ENCODE measurements at places on chromosomes 7 and 10. TPM values are rescaled to one million over a fixed set of nuclear protein-coding genes. Genes with fewer than 3 reads are reported as not detected.

The VIPR2 gene
- polyA plus RNA-seq = 20.9 TPM

The OR2A14 gene
- not detected for polyA plus RNA-seq

The ELFN1 gene
- polyA plus RNA-seq = 3.0 TPM

The PALS2 gene
- polyA plus RNA-seq = 1.2 TPM

The EMX2 gene
- polyA plus RNA-seq = 0.59 TPM

The CCM2 gene
- 71.1 TPM for polyA plus RNA-seq

DNA sequence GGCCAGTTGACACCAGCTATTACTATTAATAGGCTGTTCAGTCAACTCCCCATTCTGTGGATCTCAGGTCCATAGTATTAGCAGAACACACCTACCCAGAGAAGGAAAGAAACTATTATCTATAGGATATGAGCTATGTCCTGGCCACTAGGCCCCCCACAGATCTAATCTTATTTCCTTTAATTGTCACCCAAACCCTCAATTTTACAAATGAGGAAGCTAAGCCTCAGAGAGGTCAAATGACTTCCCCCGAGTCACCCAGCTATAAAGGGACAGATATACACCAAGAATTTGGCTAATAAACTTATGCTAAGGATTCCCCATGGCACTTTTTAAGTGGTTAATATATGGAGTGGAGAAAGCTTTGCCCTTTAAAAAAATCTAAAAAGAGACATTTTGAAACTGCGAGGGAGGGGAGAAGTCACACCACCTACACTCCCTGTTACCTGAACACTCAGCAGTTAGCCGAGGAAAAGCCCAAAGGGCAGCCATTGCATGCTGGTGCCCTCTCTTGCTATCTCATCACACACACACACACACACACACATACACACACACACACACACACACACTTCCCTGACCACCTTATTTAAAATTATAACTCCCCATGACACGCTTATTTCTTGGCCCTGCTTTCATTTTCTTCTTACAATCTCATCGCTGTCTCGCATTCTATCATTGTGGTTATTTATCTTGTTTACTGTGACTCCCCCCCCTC lies 157.0 kb upstream of the ADO start:
- no peaks in the 10 kb centered on the region for H3K4me1 ChIP-seq
- H3K36me3 ChIP-seq = no peaks in the 10 kb centered on the region
- no peak overlapping the region for H3K4me3 ChIP-seq
- no peaks in the 10 kb centered on the region for H3K27me3 ChIP-seq

- H3K27ac ChIP-seq = no peak within 1 kb of the TSS
- peaks cover 68% of the 10 kb centered on the region for H3K27me3 ChIP-seq
- H3K4me1 ChIP-seq = peaks cover 3% of the 10 kb centered on the region
- no peak within 1 kb of the TSS for H3K4me3 ChIP-seq
Measured at GRCh38 chr10:132785723-132786475, at the start of gene NKX6-2. Gene NKX6-2 (minus strand): TSS chr10:132786147. CDS start chr10:132785948, 199 bp downstream.

GRCh38 chr7:4862156-4862555 lies 326 bp upstream of the PAPOLB start:
- no peak for DNase-seq
- no peak overlapping the region for H3K27ac ChIP-seq
- no peaks in the 10 kb centered on the region for H3K4me1 ChIP-seq
- no peaks in the 10 kb centered on the region for H3K36me3 ChIP-seq
- peak overlapping the region; percentile 40 for H3K4me3 ChIP-seq

- no peak overlapping the region for H3K27ac ChIP-seq
- no peaks in the 10 kb centered on the region for H3K36me3 ChIP-seq
- H3K4me1 ChIP-seq = no peaks in the 10 kb centered on the region
- no peak overlapping the region for H3K4me3 ChIP-seq
Measured at GRCh38 chr7:86848226-86848625, 204.5 kb downstream of the GRM3 start.

GRCh38 chr7:3043544-3044371 lies at the start of gene CARD11:
Gene CARD11 (minus strand): TSS chr7:3043867. CDS start chr7:2958506, 85,361 bp downstream.
- no peaks in the 10 kb centered on the region for H3K36me3 ChIP-seq
- H3K27ac ChIP-seq = no peak within 1 kb of the TSS
- no peak within 1 kb of the TSS for H3K4me3 ChIP-seq
- H3K4me1 ChIP-seq = no peaks in the 10 kb centered on the region
- DNase-seq = no peak

GRCh38 chr10:86160890-86161585 lies 205.6 kb downstream of the GRID1 start:
- H3K4me1 ChIP-seq = no peaks in the 10 kb centered on the region
- H3K27me3 ChIP-seq = no peaks in the 10 kb centered on the region
- H3K27ac ChIP-seq = no peak overlapping the region
- H3K36me3 ChIP-seq = no peaks in the 10 kb centered on the region
- no peak for DNase-seq

- H3K36me3 ChIP-seq = no peaks in the 10 kb centered on the region
- no peaks in the 10 kb centered on the region for H3K27me3 ChIP-seq
- no peak overlapping the region for H3K4me3 ChIP-seq
- no peaks in the 10 kb centered on the region for H3K4me1 ChIP-seq
- DNase-seq = no peak
- H3K27ac ChIP-seq = no peak overlapping the region
Measured at GRCh38 chr10:47333532-47333931, 11.3 kb downstream of the GDF2 start.

DNA sequence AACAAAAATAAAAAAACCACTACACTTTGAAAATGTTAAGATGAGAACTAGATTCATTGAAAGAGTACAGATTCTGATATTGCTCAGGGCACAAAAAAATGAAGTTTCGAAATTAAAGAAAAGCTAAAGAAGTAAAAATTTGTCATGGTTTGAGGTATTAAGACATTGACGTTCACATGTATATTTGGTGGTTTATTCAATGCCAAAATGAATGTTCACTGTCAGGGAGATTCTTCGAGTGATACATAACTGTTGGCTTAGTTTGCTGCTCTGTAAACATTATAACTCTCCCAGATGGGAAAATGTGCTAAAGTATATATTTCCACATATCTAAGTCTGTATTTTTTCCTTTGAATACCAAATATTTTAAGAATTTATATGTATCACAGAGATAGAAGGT lies 345.0 kb downstream of the SEMA3D start:
- H3K27me3 ChIP-seq = no peaks in the 10 kb centered on the region
- H3K27ac ChIP-seq = no peak overlapping the region

DNA sequence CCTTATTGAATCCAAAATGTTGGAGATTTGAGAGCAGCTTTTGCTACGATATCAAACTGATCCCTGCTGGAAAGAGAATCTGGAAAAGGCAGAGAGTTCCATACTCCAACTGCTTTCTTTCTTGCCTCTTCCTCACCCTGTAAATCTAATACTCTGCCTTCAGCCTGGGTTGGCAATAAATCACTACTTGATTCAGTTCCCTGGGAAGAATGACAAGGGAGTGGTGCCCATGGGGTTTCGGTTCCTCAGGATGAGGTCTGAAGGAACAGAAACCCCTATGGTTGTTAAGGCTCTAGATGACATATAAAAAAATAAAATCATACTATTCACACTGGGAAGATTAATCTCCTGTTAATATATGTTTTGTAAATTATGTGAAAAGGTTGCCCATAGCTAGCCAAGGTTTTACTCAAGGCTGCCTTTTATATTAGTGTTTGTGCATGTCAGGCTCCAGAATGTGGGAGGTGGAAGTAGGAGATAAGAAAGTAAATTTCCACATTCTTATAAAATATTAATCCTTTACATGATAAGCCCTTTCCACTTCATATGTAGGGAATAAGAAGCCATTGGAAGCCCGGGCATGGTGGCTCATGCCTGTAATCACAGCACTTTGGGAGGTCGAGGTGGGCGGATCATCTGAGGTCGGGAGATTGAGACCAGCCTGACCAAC lies 106.2 kb upstream of the CACNA2D1 start:
- DNase-seq = no peak
- H3K4me3 ChIP-seq = no peak overlapping the region
- H3K36me3 ChIP-seq = no peaks in the 10 kb centered on the region

GRCh38 chr10:5557799-5558771 lies 33.3 kb downstream of the CALML3 start:
- DNase-seq = no peak
- H3K27me3 ChIP-seq = no peaks in the 10 kb centered on the region
- H3K4me1 ChIP-seq = no peaks in the 10 kb centered on the region
- H3K4me3 ChIP-seq = no peak overlapping the region
- no peaks in the 10 kb centered on the region for H3K36me3 ChIP-seq

- no peak overlapping the region for H3K4me3 ChIP-seq
- H3K27me3 ChIP-seq = peaks cover 55% of the 10 kb centered on the region
- no peaks in the 10 kb centered on the region for H3K36me3 ChIP-seq
- no peak for DNase-seq
- no peaks in the 10 kb centered on the region for H3K4me1 ChIP-seq
Measured at GRCh38 chr7:155418941-155419755, 38.8 kb upstream of the EN2 start.

DNA sequence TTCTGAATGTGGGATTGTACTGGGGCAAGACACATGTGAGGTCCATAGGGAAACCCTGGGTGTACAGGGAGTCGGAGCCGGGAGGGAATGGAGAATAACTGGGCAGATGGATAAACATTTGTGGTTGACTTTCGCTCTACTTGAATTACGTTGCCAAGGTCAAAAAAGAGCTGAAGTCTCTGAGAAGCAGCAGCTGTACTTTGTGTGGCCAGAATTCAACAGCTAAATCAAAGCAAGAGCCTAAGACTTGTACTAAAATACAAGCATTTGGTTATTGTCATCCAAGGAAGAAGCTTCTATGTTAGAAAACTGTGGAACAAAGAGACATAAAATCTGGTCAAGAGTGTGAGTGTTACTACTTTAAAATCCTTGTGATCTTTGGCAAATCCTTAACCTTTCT lies 457.2 kb downstream of the ARL4A start:
- no peak overlapping the region for H3K27ac ChIP-seq
- DNase-seq = peak; percentile 18

GRCh38 chr7:50455658-50456057 lies 5.5 kb upstream of the FIGNL1 start:
- H3K36me3 ChIP-seq = no peaks in the 10 kb centered on the region
- no peaks in the 10 kb centered on the region for H3K27me3 ChIP-seq
- DNase-seq = no peak
- no peak overlapping the region for H3K4me3 ChIP-seq
